Cortex of kidney (tissue), 1 donor: ENCODE measurements at places on chromosomes 16 and 17.

DNA sequence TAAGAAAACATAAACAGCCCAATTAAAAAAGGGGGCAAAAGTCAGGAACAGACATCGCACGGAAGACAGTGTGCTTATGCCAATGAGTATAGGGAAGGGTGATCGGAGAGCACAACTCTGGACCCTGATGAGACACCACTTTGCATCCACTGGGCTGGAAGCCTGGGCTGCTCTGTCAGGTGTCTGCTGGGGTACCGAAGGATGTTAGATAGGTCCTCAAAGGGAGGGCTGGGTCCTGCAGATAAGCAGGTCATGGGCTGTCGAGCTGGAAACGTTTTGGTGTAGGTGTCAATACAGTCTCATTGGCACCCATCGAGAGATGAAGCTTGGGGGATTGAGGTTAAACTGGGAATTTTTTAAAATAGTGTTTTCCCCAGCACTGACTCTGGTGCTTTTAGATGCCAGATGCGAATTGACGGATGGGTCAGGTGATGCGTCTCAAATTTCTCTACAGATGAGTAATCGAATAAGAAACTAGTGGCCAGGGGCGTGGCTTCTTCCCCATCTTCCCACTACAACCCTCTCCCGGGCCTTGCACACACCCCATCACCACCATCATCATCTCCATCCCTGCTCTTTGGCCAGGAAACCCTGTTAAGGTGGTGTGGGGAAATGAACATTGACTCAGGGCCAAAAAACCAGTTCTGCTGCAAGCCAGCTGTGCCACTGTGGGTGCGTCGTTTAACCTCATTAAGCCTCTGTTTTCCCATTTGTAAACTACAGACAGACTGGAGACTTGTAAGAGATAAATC is 47.8 kb upstream of the IRF8 start:
- no peak for DNase-seq

- no peak for DNase-seq
Measured at GRCh38 chr16:49051576-49051975, 230.1 kb downstream of the CBLN1 start.

DNA sequence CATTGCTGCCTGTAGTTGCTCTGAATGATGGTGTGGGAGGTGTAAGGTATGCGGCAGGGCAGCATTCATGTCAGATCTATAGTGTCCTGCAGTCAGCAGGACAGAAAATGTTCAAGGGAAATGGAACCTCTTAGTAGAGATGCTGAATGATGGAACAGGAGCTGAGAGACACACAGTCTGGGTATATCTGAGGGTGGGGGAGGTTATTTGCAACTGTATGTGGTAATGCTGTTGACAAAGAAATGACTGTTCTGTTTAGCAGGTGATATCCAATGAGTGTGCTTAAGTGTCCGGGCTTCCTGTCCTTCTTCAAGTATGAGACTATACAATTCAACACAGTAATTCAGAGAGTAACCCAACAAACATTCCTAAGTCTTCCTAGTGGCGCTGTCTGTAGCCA is 46.6 kb downstream of the STH start:
- DNase-seq = no peak

DNA sequence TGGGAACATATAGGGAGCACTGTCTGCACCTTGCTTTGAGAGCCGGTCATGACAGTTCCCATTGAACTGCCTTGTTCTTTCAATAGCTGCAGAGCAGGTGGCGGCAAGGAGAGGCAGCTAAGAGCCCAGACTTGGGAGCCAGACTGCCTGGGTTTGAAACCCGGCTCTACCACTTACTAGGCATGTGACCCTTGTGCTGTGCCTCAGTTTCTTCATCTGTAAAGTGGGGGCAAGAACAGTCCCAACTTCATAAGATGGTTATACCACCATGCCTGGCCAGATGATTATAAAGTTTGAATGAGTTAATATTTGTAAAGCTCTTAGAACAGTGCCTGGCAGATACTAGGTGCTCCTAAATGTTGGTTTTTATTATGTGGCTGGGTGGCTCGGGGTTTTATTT is 14.4 kb downstream of the ERBB2 start:
- no peak for DNase-seq

DNA sequence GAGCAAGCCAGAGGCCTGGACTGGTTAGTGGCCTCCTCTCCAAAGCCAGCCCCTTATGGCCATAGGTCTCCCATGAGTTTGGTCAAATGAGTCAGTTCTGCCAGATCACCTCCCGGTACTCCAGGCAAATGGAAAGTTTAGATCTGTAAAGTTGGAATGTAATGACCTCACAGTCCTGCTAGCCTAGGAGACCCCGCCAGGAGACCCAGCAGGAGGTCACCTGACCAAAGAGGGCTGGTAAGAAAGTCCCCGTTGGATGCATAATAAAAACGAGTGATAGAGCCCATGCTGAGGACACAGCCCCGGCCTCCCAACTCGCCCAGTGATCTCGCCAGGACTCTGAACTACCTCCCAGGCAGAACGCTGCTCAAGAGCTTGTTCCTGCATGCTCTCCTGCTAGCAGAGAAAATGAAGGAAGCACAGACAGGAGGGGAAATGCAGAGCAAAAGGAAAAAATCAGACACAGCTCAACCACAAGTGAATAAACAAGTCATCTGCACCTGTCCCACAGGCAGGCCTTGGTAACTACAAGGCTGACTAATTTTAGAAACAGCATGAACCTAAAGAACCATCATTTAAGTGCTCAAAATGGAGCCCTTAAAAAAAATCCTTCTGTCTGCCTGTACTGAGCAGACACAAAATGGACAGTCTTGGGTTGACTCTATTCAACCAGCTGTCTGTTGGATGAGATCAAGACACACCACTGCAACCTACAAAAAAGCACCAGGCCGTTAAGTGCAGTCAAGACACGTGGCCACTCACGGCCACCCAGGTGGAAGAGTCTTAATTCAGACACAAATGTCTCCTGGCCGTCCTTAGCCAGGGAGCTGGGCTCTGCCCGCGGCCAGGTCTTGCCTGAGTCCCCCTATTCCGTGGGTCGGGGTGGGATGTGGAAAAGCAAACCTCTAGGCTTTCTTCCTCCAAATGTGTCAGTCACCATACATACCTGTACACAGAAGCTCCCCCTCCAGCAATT is 9.2 kb downstream of the CDIP1 start:
- DNase-seq = no peak

GRCh38 chr17:43439041-43439440 is 40.2 kb downstream of the ARL4D start:
- no peak for DNase-seq

DNA sequence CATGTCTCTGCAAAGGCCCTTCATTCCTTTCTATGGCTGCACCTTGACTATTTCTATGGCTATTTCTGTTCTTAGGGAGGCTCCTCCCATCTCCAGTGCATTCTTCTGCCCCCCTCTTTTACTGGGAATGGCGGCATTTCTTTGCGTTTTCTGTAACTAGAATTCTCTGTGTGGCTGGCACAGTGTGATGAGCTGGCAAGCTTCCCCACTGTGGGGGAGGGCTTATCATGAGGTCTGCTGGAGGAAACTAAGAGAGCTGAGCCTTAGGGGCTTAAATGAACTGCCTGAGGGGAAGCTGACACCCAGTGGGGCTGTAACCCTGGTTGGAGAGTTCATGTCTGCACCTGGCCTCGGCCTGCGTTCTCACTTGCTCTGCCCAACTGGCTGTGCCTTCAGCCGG is 1.5 kb upstream of the CARD14 start:
- DNase-seq = no peak

- no peak for DNase-seq
Measured at GRCh38 chr16:48347191-48347865, 37.9 kb downstream of the SIAH1 start.

- DNase-seq = no peak
Measured at GRCh38 chr16:275041-275641, 603 bp downstream of the RGS11 start.

GRCh38 chr16:11994143-11995119 is 17.9 kb downstream of the SNX29 start:
- DNase-seq = no peak

- DNase-seq = no peak
Measured at GRCh38 chr16:69859105-69859989, 91.8 kb upstream of the CLEC18A start.

- no peak for DNase-seq
Measured at GRCh38 chr17:2690165-2691068, 21.1 kb downstream of the CLUH start.

DNA sequence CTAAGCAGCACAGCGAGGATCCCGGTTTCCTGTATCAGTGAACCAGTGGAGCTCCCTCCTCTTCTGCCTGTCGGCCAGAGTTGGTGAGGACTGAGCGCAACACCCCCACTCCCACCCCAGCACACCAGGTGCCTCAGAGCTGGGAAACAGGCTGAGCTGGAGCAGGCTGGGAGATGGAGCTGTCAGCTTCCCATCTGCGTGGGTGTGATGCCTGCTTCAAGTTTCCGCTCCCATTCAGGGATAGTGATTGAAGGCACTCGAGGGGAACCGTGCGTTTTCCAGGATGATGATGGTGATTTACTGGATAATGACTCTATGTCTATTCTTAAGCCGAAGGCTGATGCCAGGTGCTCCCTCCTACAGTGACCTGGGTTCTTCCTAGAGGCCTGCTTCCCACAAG is 144.5 kb downstream of the TMEM132E start:
- no peak for DNase-seq

DNA sequence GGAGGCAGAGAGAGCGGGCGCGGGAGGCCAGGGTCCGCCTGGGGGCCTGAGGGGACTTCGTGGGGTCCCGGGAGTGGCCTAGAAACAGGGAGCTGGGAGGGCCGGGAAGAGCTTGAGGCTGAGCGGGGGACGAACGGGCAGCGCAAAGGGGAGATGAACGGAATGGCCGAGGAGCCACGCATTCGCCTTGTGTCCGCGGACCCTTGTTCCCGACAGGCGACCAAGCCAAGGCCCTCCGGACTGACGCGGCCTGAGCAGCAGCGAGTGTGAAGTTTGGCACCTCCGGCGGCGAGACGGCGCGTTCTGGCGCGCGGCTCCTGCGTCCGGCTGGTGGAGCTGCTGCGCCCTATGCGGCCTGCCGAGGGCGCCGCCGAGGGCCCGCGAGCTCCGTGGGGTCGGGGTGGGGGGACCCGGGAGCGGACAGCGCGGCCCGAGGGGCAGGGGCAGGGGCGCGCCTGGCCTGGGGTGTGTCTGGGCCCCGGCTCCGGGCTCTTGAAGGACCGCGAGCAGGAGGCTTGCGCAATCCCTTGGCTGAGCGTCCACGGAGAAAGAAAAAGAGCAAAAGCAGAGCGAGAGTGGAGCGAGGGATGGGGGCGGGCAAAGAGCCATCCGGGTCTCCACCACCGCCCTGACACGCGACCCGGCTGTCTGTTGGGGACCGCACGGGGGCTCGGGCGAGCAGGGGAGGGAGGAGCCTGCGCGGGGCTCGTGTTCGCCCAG is 1.2 kb upstream of the CBX4 start:
- no peak for DNase-seq

- DNase-seq = no peak
Measured at GRCh38 chr16:75534560-75535205, 1.2 kb downstream of the CHST5 start.

DNA sequence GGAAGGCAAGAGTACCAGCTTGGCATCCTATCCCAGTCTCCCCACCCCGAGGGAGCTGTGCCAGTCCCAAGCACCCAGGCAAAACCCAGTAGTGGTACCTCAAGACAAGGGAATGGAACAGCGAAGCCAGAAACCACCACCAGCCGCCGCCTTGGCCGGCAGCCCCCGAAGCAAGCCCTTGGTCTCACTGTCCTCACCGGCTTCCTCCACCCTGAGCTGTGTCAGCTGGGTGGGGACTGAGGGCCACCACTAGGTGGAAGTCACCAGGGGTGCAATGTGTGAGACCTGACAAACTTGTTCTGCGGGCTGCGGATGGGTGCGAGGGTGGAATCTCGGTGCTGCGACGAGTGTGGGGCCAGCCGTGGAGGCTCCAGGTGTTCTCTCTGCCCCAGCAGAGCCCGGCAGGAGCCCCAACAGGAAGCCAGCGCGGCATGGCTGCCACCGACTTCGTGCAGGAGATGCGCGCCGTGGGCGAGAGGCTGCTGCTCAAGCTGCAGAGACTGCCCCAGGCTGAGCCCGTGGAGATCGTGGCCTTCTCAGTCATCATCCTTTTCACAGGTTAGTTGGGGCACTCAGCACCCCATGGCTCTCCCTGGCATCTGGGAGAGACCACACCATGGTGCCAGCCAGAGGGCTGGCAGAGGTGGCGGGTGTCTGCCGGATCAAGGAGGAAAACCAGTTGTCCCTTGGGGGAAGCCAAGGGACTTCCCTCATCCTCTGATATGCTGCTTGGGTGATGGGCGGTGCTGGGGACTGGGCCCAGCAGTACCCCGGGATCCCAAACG is 6.7 kb downstream of the SMIM5 start:
- DNase-seq = no peak

DNA sequence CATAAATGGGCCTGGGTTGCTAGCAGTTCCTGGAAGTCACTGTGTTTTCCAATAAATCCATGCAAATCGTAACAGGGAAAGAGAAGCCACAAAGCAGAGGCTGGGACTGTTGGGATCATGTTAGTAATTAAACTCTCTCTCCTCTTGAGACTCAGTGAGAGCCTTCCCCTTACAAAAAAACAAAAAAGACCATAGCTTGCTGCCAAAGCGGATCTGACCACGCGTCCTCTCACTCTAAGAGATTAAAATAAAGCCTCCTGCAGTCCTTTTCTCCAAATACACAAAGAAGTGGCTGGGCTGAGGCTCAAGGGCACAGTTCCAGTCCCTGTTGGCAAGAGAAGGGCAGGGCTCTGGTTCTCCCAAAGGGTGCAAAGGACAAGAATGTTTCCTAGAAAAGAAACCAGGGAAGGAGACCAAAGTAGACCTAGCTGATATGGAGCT is 38.5 kb downstream of the PIGL start:
- DNase-seq = no peak
